ENCODE measurements at places on chromosomes 7 and 10. TPM values are rescaled to one million over a fixed set of nuclear protein-coding genes. Genes with fewer than 3 reads are reported as not detected.

Gene BEND7
- 43.5 TPM for total RNA-seq

- no peak for DNase-seq
These were observed 93.3 kb downstream of the HYCC1 start for GRCh38 chr7:22920672-22921071.

Gene PTF1A
- total RNA-seq, result not detected

Gene PIP
- total RNA-seq, result not detected

GRCh38 chr7:155182406-155182970 is 112.4 kb downstream of the HTR5A start:
- DNase-seq, result no peak

Measured in mucosa of gallbladder (tissue), 1 donor.